Activated T-helper 2 cell treated with anti-CD3 and anti-CD28 coated beads, Interferon-gamma antibody, Interleukin-2, Interleukin-4, amounts not matched to agents 10 μg/mL and 5 μg/mL and 100 μg/mL, durations not matched to agents 14 hours and 24 hours and 36 hours (primary cell): ENCODE measurements at places on chromosomes 5 and 9. TPM values are rescaled to one million over a fixed set of nuclear protein-coding genes. Genes with fewer than 3 reads are reported as not detected.

FYB1 gene
- 66.4 and 70.7 TPM in 2 replicates for total RNA-seq

ADRA1B gene
- total RNA-seq: not detected in 2 replicates

GBGT1 gene
- total RNA-seq: 6.8 and 7.4 TPM in 2 replicates

CTNNAL1 gene
- total RNA-seq: 19.8 and 21.6 TPM in 2 replicates

CDC20B gene
- total RNA-seq: 0.18 TPM in 1 of 2 replicates, not detected in the other

TNC gene
- total RNA-seq: 1.5 and 1.9 TPM in 2 replicates

ANXA2R gene
- total RNA-seq: 2.1 and 2.5 TPM in 2 replicates

ORM2 gene
- total RNA-seq: not detected in 2 replicates

SLC6A19 gene
- total RNA-seq: not detected in 2 replicates

DHFR gene
- total RNA-seq: 55.7 and 56.9 TPM in 2 replicates

CNTNAP3 gene
- total RNA-seq: not detected in 2 replicates

SARDH gene
- total RNA-seq: 1.1 and 1.6 TPM in 2 replicates

NMRK1 gene
- total RNA-seq: 10.9 and 12.6 TPM in 2 replicates
